ENCODE measurements at places on chromosomes 2 and 18.

- no peak for DNase-seq
Measured at GRCh38 chr2:108630567-108631405, 88.5 kb upstream of the RANBP2 start.

DNA sequence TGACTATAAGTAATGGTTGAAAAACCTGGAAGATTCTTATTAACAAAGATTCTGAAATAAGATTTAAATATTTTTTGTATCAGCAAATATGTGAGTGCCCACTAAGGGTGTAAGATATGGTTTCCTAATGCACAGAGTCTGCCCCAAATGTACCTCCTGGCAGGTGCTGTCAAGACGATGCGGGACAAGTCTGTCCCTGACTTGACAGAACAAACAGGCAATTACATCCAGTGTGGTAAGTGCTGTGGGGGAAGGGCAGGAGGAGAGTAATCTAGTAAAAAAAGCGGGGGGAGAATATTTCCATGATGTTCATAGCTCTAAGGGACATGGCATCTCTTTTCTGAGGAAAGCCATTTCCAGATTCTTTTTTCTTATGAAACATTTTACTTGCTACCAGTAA lies 127.5 kb downstream of the COL4A4 start:
- no peak for DNase-seq

GRCh38 chr2:1486670-1487069 lies 73.4 kb downstream of the TPO start:
- DNase-seq: no peak

DNA sequence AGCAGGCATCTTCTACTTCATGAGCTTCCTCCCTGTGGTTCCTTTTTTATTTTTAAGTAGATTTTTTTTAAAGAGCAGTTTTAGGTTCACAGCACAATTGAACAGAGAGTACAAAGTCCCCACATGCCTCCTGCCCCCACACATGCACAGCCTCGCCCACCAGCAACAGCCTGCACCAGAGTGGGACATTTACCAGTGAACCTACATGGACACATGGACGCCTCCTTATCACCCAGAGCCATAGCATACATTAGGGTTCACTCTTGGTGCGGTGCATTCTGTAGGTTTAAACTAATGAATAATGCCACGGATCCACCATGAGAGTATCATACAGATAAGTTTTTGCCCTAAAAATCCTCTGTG lies 40.9 kb downstream of the HS1BP3 start:
- no peak for DNase-seq
